ENCODE measurements at places on chromosomes 2 and 18. TPM values are rescaled to one million over a fixed set of nuclear protein-coding genes. Genes with fewer than 3 reads are reported as not detected.

The ABCB6 gene
- polyA plus RNA-seq = 30.9 TPM

DNA sequence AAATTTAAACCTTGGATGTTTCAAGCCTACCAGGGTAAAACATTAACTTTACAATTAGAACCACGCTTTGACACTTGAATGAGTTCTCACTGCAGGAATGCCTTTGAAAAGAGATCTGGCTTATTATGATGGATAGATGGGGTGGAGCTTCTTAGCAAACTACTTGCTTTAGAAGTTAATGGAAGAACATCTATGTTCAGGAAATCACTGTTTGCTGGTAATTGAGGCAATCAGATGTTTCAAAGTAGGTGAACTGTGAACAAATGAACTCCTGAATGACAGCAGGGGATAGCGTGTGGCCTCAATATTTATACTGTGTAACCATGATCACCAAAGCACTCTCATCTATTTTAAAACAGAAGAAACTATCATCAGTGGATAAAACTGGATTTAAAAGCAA lies 383.6 kb downstream of the PIK3C3 start:
- no peak for DNase-seq

DNA sequence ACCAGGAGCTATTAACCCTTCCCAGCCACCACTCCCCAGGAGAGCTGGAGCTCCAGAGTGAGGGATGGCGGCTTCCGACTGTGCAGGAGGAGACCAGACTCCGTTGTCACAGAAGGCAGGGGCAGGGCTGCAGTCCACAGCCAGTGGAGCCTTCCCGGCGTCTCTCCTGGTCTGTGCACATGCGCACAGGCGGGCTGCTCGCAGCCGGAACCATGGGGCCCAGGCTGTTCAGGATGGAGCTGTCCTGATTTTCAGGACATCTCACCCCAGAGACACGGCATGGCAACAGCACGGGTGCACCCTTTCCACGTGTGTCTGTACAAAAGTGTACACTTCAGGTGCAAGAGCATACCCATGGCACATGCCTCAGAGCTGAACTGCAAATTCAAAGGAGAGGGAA lies 28.9 kb downstream of the EIPR1 start:
- DNase-seq = no peak

DNA sequence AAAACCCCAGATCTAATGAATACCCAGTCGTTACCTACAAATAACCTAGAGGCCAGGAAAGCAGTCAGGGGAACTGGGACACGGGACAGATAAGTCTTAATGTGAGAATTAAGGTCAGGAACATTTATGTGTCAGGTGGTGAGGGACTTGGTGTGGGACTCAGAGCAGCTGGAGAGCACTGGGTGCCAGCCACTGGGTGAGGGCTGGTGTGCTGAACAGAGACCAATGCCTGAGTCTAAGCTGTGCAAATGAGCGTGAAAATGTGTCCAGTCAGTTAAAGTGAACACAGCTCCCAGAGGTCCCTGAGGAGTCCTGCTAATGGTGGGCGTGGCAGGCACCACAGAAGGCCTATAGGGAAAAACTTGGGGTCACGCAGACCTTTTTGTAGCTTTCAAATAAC lies 225.9 kb downstream of the C1D start:
- no peak for DNase-seq

All from left lung (tissue), 14 donors.